ENCODE measurements at places on chromosomes 12 and 14.

DNA sequence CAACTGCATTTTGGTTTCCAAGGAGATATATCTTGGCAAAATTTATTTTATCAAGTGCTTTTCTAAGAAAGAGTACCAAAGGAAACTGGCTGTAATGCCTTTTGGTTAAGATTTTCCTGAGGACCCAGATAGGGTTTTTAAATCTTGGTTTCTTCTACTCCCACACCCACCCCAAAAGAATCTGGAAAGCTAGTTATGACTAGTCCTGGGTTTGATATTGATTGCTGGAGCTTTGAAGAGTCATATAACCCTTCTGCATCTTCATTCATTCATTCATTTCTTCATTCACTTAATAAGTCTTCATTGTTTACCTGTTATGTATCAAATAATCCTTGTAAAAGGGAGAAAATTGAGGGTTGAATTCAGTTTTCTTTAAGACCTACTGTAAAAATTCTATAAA lies 425.2 kb downstream of the PCNX1 start:
- no peak for DNase-seq

GRCh38 chr12:108564724-108565123 lies 2.3 kb downstream of the ISCU start:
- DNase-seq = no peak

DNA sequence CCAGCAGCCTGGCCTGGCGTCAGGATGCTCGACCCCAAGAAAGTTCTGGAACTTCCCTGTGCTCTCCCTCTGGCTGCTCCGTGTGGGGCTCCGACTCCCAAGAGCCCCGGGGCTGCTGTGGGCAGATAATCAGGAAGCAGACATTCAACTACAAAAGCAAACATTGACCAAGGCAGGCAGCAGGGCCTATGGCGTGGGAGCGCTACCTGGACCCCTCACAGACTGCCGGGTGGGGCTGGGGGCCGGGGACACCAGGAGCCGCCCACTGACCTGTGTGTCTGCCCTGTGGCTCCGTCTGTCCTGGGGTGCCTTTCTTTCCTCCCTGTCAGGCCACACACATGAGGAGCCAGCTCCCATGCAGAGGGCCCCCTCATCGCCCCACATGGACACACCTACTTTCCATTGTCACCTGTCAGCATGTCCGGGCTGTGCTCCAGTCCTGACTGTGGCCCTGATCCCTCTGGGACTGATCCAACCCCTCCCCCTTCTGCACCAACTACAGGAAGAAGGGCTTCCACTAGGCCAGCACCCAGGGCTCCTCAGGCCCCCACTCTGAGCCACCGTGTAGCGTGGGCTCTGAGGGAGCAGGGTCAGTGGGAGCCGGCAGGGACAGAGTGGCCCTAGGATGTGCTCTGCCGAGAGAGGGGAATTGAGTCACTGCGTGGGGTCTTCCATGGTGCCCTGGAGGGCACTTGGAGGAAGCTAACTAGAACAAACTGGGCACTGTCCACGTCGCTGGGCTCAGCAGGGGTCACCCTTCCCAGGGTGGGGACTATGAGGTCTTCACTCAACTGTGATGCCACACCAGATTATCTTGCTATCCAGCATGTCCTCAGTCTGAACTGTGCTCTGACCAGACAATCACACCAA lies 215.4 kb upstream of the C14orf180 start:
- no peak for DNase-seq

GRCh38 chr14:60642270-60643140 lies 6.8 kb downstream of the SIX1 start:
- no peak for DNase-seq

GRCh38 chr12:88518863-88519403 lies 61.3 kb downstream of the KITLG start:
- DNase-seq = no peak

GRCh38 chr12:15526033-15526432 lies 203.7 kb downstream of the PTPRO start:
- DNase-seq = no peak

DNA sequence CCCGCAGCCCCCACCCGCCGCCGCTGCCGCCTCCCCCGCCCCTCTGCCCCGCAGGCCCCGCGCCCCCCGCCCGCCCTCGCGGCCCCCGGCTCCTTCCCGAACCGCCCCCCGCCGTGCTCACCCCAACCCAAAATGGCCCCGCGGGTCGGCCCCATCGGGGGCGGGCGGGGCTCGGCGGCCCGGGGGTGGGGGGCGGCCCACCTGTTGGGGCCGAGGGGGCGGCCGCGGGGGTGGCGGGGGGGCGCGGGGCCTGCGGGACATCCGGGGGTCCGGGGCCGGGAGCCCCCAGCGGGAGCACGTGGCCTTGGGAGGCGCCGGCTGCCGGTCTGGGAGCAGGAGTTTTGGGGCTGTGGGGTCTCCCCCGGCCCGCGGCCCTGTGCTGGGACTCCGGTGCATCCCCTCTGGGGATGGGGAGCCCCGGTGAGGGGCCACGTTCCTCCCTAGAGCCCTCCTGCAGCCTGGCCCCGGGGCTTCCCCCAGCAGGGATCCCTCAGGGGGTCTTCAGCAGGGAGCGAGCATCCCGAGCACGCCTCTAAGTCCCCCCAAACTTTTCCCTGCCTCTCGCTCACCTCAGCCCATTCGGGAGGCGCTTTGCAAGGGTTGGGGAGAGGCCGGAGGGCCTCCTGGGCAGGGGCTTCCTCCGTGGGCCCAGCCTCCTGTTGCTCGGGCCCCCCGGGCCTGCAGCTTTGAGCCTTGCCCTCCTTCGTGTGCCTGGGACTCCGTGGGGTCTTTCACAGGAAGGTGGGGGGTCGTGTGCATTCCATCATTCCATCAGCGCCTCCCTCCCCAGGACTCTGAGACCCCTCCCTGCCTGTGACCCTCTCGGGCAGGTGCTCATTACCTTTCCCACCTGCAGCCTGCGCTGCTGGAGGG lies 710 bp downstream of the MTA1 start:
- DNase-seq = no peak

DNA sequence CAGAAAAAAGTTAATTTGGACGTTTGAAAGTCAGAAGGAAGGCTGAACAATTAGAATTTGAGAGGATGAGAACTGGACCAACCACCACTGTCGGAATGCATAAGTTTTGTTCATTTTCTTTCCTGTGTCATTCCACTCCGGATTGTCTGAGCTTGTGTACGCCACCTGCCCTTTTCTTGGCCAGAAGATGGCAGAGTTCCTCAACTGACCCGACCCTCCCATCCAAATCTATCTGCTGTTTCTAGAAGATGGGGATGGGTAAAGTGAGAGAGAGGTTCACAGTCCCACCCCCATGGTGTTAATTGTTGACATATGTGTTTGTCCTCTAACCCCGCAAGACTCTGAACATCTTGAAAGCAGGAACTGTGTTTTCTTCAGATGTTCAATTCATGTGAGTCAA lies 388.0 kb downstream of the VRK1 start:
- no peak for DNase-seq

- DNase-seq = no peak
Observed at GRCh38 chr12:122117979-122118378, 39.4 kb downstream of the MLXIP start.

DNA sequence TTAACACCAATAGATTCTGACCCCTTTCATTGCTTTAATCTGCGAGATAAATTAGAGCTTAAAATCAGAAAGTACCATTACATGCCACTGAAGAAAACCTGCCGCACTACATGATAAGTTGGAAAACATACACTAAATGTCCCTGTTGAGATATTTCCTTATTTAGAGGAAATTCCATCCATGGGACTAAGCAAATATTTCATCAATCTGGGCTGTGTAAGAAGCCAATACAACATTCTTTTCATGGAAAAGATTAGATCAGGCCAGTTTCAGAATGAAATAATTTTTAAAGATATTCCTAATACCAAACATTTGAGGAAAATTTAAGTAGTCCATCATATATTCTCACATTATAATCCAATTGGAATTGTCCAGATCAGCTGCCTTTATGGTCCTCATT lies 112.8 kb downstream of the LLPH start:
- no peak for DNase-seq

DNA sequence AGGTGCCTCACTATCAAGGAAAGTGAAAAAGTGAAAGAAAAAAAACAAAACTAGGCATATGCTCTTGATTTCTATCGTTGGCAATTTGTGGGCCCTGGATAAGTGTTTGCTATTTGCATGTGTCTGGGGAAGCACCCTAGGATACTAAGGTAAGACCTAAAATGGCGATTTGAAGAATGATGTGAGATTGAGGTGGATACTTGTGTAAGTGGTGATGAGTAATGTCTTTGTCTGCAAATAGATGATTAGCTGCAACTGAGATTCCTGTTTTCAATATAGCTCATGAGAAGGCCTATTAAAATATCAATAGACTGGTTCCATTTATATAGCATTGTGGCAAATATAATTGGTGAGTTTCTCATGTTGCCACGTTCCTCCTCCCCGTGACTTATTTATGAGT lies 261.7 kb downstream of the NEDD1 start:
- no peak for DNase-seq

DNA sequence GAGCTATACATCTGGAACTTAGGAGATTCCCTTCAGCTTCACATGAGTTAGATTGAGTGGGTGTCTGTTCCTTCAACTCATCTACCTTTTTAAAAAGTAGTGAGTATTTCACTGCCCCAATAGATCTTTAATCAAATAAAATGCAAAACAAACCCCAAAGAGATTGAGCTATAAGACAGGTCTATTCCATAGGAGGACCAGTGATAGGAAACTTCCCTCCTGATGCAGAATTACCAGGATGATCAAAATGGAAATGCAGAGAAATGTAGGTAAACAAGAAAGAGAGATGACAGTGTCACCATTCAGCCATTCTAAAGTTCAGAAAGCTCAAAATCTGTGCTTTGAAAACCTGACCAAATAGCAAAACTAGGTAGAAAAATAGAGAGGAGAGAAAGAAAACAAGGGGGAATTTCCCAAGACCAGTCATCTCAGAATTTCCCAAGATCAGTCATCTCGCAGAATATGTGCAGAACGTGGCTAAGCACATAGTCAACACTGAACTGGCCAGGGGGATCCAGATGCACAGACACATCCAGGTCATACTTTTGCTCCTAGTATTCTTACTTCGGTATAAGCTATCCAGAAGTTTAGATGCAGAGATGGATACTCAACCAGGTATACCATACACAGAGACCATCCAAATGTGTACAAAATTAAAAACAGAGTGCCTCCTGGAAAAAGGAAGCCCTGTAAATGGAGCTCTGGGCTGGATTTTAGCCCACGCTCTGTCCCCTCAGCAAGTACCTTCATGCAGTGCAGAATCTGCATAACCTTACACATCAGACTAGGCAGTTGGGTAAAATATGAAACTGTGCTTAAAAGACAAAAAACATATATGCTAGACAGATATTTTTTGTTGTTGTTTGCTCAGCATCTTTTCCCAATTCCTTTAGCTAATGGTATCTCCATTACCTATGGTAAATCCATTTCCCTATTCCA lies 27.4 kb downstream of the SLC41A2 start:
- no peak for DNase-seq

- DNase-seq = no peak
Observed at GRCh38 chr12:2877953-2878732, 1.1 kb downstream of the RHNO1 start.

- no peak for DNase-seq
Observed at GRCh38 chr12:74111688-74112360, 425.8 kb upstream of the ATXN7L3B start.

DNA sequence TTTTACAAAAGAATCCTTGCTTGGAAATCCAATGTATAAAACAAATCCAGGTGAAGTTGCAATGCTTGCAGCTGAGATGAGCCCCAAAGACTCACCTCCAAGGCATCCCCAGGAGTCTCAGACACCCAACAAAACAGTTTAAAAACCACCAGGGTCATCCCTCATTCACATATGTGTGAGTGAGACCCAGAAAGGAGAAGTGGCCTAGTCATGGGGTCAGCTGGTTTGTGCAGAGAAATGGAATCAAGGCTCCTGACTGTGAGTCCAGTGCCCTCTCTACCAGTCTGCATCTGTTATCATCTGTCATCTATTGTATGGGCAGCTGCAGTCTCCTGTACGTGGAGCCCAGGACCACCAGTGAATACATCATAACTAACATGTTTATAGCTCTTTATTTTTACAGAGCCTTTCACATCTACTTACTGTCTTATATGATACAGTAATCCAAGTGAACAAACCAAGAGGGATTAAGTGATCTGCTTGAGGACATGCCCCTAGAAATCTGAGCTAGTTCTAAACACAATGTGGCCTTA lies 27.1 kb downstream of the PLEKHG7 start:
- no peak for DNase-seq

- DNase-seq = no peak
Observed at GRCh38 chr14:41960281-41960680, 353.6 kb downstream of the LRFN5 start.

DNA sequence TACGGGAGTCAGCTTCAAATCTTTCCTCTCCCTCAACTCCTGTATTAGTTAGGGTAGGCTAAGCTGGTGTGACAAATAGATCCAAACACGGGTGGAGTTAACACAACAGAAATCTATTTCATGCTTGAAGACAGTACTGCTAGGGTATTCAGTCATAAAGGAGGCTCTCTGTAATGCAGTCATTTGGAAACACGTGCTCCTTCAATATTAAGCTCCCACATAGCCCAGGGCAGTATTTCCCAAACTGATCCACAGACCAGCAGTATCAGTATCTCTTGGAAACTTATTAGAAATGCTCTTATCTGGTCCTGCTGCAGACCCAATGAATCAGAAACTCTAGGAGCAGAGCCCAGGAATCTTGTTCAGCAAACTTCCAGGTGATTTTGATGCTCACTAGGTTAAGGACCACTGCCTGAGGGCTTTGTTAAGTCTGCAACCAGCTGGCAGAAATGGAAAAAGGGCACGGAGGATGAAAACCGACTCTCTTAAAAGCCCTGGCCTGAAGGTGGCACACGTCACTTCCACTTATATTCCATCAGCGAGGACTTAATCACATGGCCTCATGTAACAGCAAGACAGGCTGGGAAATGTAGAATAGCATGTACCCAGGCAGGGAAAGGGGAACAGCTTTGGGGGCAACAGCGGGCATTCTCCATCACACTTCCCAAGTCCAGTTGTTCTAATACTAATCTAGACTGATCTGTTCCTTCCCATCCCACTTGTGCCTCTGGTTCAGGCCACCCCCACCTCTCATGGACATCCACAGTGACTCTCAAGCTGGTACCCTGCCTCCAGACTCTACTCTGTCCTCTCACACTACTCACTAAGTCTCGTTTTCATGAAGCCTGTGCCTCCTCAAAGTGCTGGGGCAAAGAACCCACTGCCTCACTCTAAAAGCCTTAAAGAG lies 38.2 kb upstream of the RIC8B start:
- no peak for DNase-seq

GRCh38 chr12:88225776-88226175 lies 83.7 kb downstream of the TMTC3 start:
- DNase-seq = no peak

- no peak for DNase-seq
Observed at GRCh38 chr14:80211153-80212022, at the start of gene DIO2. Gene DIO2 (minus strand): TSS chr14:80211504. CDS start chr14:80211472, 32 bp downstream.

DNA sequence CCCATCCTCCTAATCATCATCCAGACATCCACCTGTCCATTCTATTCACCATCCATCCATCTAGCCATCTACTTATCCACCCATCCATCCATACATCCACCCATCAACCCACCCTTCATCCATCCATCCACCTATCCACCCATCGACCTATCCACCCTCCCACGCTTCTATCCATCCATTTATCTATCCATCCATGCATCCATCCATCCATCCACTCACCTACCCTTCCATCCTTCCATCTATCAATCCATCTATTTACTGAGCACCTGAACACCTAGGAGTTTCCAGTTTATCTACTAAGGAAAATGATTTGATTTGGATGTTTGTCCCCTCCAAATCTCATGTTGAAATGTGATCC lies 7.5 kb downstream of the RIN3 start:
- no peak for DNase-seq

Data from HTR-8/SVneo (cell line).